Smooth muscle cell of the umbilical artery (primary cell): ENCODE measurements at places on chromosomes 5 and 9. TPM values are rescaled to one million over a fixed set of nuclear protein-coding genes. Genes with fewer than 3 reads are reported as not detected.

SPINK6 gene
- not detected in 2 replicates for total RNA-seq

FST gene
- total RNA-seq: 12.9 and 16.6 TPM in 2 replicates

IGIP gene
- 16.2 and 18.7 TPM in 2 replicates for total RNA-seq

IL5 gene
- not detected in 2 replicates for total RNA-seq

AQP7 gene
- not detected in 2 replicates for total RNA-seq

ENDOG gene
- 11.6 and 14.0 TPM in 2 replicates for total RNA-seq

AK3 gene
- 51.1 and 70.0 TPM in 2 replicates for total RNA-seq

IFNA1 gene
- not detected in 2 replicates for total RNA-seq
